Aorta (tissue), 5 donors: ENCODE measurements at places on chromosomes 2 and 18. TPM values are rescaled to one million over a fixed set of nuclear protein-coding genes. Genes with fewer than 3 reads are reported as not detected.

DNA sequence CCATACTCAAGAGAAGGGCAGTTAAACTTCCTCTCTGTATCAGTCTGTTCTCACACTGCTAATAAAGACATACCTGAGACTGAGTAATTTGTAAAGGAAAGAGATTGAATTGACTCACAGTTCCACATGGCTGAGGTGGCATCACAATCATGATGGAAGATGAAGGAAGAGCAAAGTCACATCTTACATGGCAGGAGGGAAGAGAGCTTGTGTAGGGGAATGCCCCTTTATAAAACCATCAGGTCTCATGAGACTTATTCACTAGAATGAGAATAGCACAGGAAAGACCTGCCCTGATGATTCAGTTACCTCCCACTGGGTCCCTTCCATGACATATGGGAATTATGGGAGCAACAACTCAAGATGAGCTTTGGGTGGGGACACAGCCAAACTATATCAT is 1.4 kb upstream of the IL36B start:
- no peak for DNase-seq

The MTIF2 gene
- total RNA-seq, result 18.5 TPM

The LBX2 gene
- 0.87 TPM for total RNA-seq

The MYO1B gene
- total RNA-seq, result 61.1 TPM

DNA sequence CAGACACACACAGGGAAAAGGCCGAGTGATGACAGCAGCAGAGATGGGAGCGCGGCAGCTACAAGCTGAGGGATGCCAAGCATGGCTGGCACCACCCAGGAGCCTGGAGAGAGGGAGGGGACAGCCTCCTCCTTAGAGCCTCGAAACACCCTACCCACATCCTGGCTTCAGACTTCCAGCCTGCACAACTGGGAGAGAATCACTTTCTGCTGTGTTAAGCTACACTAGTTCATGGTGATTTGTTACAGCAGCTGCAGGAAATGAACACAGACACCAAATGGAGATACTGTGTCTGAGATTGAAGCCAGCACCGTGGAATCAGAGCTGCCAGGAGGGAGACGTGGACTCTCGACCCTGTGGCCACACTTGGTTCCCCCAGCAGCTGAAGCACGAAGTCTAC is 27.5 kb upstream of the FOSL2 start:
- no peak for DNase-seq

The EVA1A gene
- total RNA-seq, result 3.1 TPM

DNA sequence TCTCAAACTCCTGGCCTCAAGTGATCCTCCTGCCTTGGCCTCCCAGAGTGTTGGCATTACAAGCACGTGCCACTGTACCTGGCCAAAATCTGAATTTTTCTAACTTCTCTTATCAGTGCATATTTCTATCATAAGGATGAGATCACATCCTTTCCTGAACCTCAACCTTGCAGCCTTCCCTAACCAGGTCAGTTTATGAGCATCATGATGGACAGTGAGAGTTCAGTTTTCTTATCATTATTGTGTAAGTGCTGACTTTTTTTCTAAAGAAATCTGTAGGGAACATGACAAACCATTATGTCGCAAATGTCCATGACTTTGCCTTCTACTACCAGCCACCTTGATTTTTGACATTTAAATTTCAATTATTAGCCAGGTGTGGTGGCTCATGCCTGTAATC is 31.5 kb downstream of the MRPL33 start:
- DNase-seq, result no peak

- DNase-seq, result no peak
Measured at GRCh38 chr18:3720818-3721545, 271.0 kb downstream of the TGIF1 start.

DNA sequence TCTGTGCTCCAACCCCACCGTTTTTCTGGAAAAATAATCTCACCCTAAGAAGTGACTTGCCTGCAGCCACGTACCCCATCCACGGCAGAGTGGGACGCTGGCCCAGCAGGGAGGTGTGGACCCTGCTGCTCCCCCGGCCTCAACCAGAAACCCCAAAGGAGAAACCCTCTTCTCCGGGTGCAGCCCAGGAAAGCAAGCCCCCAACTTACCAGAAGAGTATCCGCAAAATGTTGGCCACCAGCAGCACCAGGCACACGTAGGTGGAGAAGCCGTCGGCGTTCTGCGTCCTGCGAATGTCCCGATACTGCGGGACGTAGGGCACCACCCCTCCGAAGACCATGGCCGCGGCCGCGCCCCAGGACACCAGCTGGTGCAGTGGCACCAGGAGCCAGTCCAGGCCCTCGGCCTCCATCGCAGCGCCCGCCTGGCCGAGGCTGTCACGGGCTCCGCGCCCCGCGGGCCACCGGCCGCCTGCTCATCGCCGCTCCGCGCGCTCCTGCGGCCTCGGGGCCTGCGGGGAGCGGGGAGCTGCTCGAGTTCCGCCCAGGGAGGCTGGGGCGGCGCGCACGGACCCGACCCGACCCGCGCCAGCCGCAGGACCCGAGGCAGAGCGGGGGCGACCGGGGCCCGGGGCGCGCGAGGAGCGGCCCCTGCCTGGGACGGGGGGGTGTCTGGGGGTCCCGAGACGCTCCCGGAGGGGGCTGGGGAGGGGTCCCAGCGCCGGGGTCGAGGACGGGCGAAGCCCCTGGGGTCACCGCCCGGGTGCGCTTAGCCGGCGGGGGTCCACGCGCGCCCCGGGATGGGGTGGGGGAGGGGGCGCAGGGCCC is 725 bp downstream of the SLC66A2 start:
- peak; percentile 71 for DNase-seq

DNA sequence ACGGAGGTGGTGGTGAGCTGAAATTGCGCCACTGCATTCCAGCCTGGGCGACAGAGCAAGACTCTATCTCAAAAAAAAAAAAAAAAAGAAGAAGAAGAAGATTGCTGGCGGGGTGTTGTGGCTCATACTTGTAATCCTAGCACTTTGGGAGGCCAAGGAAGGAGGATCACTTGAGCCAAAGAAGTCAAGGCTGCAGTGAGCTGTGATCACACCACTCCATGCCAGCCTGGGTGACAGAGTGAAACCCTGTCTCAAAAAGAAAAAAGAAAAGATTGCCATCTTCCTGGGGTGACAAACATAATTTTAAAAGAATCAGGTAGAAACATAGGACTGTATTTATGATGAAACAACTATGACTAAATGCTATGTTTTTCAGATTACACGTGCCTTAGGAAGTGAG is 55.1 kb upstream of the EML4 start:
- no peak for DNase-seq

DNA sequence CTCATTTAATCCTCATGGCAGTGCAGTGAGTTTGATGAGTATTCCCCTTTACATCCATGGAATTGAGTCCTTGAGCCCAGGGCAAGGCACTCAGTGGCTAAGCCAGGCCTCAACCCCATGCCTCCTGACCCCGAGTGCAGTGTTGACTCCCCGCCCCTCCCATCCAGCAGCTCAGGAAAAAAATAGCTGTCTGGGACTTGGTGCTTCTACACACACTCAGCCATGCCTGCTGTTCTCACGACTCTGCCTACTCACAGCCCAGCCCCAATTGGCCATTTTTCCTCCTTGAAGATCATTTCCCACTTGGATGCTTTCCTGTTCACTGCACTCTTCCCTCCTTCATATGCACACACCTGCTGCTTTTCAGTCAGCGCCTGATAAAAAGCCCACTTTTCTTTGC is 8.8 kb downstream of the FOSL2 start:
- no peak for DNase-seq

- DNase-seq, result no peak
Measured at GRCh38 chr18:13530033-13530878, 196.1 kb downstream of the FAM210A start.

DNA sequence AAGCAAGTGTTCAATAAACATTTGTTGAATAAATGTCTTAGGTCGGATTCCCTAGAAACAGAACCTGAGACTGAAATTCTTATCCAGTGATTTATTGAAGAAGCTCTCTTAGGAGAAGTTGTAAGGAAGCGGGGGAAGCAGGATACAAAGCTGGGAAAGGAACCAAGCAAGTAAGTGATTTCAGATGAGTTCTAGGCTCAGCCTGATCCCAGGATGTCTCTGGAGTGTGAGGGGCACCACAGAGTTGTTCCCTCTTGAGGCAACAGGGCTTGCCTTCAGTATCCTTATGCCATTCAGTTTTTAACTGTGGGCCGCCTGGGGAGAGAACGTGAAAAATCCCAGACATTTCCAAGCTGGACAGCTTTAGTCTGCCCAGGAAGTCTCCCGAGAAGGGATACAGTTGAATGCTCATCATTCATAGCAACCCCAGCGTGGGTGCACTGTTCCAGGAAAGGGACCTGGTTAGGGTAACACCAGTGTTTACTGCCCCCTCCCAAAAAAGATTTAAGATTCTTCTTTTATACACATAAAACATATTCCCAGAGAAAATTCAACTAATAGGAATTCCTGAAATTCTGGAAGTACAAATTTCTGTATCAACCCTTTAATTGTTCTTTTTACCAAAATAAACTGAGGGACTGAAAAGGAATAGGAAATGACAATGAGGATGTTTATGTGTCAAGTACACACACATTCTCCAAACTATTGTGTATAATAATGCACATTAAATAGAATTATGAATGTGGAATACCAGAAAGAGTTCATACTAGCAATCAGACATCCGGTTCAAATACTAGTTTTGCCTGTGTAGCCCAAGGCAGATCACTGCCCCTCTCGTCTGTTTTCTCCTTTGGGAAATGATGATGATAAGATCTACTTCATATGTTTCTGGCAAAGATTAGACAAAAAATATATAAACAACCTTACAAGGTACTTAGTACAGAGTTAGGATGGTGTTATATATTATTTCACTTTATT is 592.1 kb upstream of the CDH2 start:
- no peak for DNase-seq

DNA sequence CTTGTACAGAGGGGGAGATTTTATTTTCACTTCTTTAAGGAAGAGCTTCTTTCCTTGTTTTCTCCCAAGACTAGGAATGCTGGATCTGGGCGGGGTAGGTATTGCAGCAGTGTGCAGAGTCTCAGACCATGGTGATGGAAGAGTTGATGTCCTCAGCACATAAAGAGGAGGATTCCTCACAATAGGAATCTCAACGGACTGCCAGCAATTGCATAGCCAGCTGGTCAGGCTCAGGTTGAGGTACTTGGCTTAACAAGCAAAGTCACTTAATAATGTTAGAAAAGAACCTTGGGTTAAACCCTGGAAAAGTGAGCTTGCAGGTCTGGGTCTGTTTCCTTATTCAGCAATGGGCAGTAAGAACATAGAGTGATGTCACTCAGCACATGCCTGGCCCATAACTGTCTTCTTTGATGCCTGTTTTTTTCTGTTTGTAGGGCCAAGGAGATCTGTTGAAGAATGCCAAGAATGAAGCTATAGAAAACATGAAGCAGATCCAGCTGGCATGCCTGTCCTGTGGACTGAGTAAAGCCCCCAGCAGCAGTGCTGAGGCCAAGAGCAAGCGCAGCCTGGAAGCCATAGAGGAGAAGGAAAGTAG is 342.1 kb downstream of the PLCL1 start:
- no peak for DNase-seq

- no peak for DNase-seq
Measured at GRCh38 chr2:86054535-86055082, 51.1 kb downstream of the POLR1A start.

The TUBA4B gene
- total RNA-seq, result not detected

GRCh38 chr18:22026889-22027288 is 142.5 kb upstream of the GATA6 start:
- DNase-seq, result no peak

- DNase-seq, result no peak
Measured at GRCh38 chr2:1563943-1564891, 151.0 kb downstream of the TPO start.

DNA sequence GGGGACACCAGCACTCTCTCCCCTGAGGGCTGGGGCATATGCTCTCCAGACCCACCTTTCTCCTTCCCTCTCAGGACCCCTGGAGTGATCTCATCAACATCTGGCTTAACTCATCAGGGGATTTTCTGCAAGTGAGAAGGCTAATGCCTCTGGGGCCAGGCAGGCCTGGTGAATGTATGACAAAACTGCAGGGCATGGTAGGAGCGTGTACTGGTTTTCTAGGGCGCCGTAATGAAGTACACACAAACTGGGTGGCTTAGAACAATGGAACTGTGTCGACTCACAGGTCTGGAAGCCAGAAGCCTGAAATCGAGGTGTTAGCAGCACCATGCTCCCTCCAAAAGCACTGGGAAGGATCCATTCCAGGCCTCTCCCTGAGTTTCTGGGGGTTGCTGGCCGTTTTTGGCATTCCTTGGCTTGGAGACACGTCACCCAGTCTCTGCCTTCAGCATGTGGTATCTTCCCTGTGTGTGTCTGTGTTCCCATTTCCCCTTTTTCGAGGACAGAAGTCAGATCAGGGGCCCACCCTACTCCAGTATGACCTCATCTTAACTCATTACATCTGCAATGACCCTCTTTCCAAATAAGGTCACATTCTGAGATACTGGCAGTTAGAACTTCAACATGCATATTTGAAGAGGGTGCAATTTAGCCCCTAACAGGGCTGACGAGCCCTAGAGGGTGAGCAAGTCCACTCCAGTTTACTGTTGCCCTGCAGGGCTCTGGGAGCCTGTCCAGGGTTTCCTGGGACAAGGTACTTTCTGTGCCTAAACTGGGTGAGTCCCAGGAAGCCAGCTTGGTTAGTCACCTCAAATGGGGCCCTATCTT is 45.5 kb upstream of the CAB39 start:
- DNase-seq, result no peak

- DNase-seq, result no peak
Measured at GRCh38 chr2:13156916-13157315, 440.2 kb downstream of the TRIB2 start.

DNA sequence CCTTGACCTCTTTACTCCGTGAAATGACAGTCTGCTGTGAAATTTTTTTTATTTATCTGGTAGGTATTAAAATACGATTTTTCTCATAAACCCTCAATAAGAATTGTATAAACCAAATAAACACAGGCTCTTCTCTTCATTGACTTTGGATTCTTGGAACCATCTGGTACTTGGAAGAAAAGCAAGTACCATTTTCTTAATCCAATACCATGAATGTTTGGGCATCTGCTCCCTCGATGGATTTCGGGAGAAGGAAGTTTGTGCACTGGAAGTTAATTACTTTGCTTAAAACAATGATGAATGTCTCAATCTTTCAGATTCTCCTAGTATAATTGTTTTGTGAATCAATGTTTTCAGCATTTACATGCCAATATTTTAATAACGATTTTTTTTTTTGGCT is 5.3 kb upstream of the SCG2 start:
- no peak for DNase-seq

DNA sequence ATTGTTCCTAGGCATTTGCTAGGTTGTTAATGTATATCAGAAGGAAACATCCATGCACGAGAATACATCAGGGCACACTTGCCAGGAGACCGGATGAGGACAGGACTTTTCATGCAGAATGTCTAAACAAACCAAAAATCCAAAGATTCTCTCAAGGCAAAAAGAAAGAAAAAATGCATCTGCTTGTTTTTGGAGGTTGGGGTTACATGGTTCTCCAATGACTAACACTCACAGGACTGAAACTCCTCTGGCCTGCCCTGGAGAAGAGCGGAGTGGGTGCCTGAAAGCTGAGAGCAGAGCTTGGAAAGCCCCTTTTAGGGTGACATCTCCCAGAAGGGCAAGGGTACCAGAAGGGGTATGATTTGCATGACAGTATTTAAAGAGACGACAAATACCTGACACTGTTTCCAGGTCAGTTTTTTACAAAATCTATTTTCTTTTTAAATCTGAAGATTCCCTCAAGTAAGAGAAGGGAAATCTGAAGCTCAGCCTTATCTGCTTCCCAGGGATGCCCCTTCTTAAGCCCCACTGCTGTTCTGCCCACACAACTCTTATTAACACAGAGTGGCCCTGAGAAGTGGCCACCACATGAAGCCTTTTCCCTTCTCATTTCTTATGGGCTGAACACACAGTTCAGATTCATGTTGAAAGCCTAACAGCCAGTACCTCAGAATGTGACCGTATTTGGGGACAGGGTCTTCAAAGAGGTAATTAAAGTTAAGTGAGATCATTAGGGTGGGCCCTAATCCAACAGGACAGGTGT is 216.4 kb downstream of the STK39 start:
- no peak for DNase-seq

The TMEM163 gene
- total RNA-seq, result 0.62 TPM
